ENCODE measurements at places on chromosomes 6 and 20.

- no peak for DNase-seq
Observed at GRCh38 chr20:50220093-50220893, 29.7 kb downstream of the CEBPB start.

DNA sequence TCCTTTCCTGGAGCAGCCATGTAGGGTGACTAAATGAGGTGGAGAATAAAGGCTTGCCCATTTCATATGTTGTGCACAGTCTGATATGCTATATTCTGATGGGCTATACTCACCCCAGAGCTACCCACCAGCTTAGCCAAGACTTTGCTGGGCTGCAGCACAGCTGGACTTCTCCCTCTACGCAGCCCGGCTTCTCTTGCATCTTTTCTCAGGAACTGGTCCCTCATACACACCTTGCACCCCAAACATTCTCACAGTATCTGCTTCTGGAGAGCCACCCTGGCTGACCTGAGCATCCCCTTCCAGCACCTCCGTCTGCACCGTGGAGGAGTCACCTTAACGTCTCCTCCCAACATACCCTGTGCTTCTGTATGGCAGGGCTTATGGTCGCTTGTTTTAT is 150.8 kb upstream of the PMEPA1 start:
- no peak for DNase-seq

GRCh38 chr20:41848180-41848579 is 230.0 kb upstream of the CHD6 start:
- no peak for DNase-seq

GRCh38 chr20:57386762-57387161 is 4.4 kb upstream of the RBM38 start:
- DNase-seq = no peak

DNA sequence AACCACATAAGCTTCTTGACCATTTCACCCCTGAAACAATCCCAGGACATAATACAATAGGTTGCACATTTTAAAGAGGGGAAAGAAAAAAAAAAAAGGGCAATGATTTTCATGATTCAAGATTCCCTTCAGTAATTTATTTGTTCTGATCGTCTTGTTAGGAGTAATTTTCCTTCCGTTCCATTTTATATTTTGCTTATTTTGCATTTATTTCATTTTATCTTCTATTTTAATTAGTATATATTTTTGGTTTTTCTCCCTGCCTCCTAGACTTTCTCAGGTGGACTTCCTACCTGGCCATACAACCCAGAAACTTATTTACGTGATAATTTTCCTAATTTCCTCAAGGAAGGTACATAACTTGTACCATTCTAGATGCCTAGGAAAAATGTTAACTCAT is 32.6 kb downstream of the FBXO5 start:
- no peak for DNase-seq

- no peak for DNase-seq
Observed at GRCh38 chr6:89501753-89502152, 68.8 kb downstream of the ANKRD6 start.

DNA sequence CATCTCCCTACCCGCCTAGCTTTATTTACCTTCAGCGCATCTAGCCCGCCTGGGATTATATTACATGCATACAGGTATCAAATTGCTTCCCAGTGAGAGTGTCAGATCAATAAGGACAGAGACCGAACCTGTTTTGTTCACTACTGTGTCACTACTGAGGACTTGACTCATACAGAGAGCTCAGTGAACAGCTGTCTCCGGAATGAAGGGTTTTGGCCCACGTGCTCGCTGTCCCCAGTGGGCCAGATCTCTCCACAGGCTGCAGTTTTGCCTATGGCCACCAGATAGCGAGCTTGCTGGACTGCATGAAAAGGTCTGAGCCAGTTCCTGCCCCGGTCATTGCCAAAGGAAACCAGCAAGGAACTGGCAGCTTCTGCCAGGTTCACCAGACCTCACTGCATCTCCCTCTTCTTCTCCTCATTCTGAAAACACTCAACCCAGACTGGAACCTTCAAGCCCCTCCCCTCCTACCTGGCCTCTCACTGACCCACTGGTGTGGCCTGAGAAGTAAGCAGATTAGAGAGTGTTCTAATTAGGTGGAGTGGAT is 150.8 kb downstream of the ZMYND8 start:
- no peak for DNase-seq

DNA sequence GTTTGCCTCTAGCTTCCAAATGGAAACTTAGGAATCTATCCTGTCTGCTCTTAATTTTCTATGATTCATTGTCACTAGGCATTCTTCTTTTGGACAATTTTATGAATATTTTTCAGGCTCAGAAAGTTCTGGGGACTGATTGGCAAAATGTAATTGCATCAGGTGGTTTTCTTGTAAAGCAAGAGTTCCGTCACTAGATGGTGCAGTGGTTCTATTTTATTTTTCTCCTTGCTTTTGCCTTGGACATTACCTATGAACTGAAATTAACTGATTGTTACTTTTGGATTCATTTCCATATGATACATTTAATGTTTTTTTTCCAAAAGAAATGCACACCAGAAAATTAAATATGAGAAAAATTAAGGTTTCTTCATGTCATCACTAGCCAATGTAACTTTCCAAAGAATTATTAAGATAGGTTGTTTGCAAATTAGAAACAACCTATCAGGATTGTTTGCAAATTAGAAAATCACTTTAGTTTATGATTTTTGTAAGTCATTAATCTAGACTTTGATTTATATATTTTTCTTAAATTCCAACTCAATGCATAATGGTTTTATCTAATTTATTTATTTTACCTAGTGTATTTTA is 48.0 kb downstream of the TMEM170B start:
- DNase-seq = no peak

DNA sequence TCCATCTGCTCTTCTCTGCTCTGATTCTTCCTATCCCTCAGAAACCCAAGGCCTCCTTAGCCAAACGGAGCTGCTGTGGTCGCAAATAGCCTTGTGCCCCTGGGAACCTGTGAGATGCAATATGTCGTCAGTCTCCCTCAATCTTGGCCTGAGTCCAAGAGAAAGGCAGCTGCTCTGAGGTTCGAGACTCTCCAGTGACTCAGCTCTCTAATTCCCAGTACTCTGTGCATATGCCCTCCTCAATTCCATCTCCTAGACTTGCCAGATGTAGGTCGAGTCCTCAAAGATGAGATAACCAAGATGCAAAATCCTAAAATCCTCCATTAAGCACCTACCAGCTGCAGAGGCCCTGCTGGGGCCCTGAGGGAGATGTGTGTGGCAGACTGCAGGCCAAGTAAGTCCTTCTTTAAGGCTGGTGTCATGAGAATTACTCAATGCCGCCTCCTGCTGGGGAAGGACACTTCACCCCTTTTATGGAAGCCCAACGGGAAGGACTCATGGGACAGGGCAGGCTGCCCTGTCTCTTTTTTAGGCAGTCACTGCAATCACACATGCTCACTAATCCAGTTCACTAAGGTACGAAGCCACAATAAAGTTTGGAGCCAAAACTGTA is 28.5 kb downstream of the C6orf15 start:
- no peak for DNase-seq

- DNase-seq = no peak
Observed at GRCh38 chr6:107719160-107719559, 105.0 kb downstream of the SCML4 start.

GRCh38 chr6:169185011-169185521 is 68.6 kb downstream of the THBS2 start:
- DNase-seq = no peak

GRCh38 chr20:60242836-60243505 is 284.7 kb downstream of the CDH26 start:
- DNase-seq = no peak

GRCh38 chr6:125722886-125723285 is 26.5 kb upstream of the HEY2 start:
- no peak for DNase-seq

GRCh38 chr20:31569163-31570020 is 35.7 kb upstream of the ID1 start:
- DNase-seq = peak; percentile 48

DNA sequence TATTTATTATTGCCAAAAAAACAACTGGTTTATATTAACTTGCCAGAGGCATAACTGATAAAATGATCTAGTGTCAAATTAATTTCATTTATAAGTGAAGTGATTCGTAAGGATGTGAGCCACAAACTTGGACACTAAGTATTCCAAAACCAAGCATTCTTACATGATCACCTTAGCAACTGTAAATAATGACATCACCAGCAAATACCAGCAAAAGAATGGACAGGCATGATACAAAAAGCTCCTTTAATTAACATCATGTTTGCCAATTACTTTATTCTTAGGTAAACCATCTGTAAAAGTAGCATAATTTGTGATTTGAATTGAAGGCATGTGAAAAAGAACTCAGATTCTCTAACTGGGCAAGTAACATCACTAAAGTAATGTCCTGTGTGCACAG is 17.2 kb upstream of the FNDC1 start:
- no peak for DNase-seq

DNA sequence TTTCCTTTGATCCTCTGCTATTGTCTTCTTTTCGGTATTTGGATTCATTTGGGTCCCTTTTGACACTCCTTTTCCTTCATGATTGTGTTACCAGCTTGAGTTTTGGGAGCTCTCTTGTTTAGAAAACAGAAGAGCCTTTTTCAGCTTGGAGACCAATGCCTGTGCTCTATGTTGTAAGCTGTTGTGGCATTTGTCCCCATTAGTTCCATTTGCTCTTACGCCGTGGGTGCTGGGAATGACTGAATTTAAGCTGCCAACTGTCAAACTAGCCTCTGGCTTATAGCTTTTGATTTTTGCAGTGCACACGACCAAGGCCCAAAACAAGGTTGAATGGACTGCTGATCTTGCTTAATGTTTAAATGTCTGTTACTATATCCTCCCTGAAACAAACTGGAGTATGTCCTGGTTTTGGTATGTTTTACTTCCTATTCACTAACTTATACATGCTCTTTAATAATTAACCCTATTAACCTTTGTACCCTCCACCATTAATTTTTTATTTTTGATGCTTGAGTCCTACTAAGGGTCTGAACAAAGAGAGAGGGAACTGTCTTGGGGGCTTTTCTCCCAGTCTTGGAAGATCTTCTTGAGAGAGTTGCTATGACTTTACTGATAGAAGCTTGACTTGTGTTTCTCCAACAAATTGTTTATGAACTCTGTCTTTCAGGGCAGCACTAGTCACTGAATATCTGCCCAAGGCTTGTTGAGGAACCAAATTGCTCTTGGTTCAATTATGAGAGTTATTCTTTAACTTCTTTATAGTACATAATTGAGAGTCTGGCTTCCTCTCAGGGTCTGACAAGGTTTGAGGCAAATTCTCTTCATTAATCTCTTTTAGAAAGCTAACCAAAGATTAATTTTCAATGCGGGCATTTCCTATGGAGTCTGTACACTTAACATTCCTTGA is 100.3 kb upstream of the SIRPG start:
- no peak for DNase-seq

DNA sequence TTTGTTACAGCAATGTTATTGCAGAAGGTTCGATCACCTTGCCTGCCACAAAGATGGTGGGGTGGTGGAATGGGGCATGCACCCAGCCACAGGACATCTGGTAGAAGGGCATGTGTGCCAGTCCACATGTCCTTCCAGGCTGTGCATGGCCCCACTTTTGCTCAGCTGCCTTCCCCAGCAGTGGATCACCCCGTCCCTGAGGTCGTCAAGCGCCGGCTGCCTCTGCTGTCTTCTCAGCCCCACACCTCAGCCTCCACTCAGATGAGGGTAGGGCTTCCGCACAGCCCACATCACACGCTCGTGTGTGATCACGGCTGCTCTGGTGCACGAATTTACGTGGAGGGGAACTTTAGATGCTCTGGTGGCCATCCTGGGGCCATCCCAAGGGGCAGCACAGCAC is 109.5 kb upstream of the PMEPA1 start:
- DNase-seq = no peak

DNA sequence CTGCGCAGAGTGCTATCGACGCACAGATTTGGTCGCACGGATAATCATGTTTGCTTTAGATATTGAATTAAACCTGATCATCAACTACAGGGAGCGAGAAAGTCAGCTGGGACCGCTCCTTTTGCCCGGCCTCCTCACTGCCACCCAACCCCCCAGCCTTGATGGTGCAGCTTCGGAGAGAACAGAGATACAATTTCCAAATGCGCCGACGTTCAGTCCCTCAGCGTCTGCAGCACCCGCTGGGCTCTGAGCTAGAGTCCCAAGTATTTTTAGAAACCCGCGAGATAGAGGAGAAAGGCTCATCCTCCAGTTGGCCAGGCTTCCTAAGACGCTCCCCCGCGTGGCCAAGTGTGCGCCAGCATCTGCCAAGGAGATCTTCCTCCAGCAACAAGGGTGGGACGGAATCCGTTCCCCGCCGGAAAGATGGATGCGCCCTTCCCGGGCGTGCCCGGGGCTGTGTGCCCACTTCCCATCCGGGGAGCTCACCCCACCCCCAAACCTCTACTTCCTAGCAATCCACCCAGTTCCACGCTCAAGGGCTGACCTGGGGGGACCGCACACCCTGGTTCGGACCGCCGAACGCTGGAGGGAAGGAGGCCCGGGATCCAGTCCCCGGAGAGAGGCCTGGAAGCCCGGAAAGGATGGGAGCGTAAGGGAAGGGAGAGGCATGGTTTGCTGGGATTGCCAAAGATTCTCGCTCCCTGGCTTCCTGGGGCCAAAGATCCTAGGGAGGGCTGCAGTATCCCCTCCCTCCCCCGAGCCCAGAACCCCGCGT is 4.1 kb downstream of the NKX2-2 start:
- no peak for DNase-seq

GRCh38 chr6:157032923-157033322 is 255.7 kb downstream of the ARID1B start:
- DNase-seq = no peak

- DNase-seq = no peak
Observed at GRCh38 chr6:77021778-77022177, 441.5 kb downstream of the HTR1B start.

Measured in stimulated activated CD4-positive, alpha-beta T cell treated with anti-CD3 and anti-CD28 coated beads, Interleukin-1b, Interleukin-23, amount 100 ng/mL, for 1 hour (primary cell).